ENCODE measurements at places on chromosomes 12 and 14.

DNA sequence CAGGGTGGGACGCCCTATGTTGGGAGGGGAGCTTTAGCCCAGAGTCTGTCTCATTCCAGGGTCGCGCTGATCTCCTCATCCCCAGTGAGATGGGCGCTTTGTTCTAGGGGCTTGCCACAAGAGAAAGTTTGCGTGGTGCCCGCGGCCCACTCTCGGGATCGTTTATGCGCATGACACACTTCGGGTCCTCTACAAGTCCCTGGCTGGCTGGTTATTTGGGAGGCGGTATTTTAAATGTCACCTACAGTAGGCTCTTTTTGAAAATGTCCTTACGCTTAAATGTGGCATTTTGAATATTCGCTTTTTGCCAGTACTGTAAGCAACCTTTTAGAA is 541 bp downstream of the GOLT1B start:
- no peak for DNase-seq

DNA sequence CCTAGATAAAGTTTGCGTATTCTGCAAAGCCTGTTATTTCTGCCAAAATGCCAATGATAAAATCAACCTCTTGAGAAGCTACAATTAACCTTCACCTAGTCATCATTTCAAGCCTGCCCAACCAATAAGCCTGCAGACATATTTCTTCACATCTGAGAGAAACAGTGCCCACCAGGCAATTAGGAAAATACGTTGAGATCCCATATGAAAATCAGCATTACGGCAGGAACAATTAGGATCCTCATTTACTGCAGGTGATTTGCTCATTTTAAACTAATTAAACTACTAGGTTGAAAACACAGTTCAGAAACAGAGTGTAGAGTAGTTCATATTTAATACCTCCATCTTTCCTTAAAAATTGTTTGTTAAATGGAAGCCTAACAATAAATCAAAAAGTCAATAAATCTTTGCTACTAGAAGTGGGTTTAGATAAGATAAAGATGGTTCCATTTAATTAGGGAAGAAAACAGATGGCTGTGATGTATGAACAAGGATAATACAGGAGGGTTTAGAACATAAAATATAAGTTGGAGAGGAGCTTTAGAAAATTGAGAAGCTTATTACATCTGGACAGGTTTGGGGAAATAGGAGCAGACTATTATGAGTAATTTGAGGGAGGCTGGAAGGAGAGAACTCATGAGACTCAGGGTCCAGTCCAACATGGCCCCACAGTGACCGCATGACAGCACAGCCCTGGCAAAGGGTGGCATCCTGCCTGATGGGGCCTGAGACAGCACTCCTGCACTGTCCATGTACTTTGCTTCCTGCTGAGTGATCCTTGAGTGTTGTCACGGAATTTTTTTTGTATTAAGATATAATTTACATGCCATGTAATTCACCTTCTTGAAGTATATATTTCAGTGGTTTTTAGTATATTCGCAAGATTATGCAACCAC is 26.9 kb upstream of the PYGL start:
- no peak for DNase-seq

DNA sequence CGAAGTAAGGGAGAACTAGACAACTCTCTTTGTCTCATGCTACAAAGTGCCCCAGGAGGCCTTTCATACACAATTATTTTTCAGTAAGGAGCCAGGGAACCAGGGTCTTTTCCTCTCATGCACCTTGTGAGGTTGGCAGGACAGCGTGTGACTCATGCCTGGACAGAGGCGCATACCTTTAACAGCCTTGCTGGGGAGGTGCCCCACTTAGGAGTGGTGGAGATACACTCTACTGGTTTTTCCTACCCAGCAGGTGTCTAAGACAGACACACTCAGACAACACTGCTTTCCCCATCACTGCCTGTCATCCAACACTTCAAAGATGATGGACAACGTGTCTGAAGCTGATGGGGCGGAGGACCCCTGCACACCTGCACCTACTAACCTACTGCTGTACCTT is 49.1 kb downstream of the B4GALNT3 start:
- DNase-seq = peak; percentile 78

DNA sequence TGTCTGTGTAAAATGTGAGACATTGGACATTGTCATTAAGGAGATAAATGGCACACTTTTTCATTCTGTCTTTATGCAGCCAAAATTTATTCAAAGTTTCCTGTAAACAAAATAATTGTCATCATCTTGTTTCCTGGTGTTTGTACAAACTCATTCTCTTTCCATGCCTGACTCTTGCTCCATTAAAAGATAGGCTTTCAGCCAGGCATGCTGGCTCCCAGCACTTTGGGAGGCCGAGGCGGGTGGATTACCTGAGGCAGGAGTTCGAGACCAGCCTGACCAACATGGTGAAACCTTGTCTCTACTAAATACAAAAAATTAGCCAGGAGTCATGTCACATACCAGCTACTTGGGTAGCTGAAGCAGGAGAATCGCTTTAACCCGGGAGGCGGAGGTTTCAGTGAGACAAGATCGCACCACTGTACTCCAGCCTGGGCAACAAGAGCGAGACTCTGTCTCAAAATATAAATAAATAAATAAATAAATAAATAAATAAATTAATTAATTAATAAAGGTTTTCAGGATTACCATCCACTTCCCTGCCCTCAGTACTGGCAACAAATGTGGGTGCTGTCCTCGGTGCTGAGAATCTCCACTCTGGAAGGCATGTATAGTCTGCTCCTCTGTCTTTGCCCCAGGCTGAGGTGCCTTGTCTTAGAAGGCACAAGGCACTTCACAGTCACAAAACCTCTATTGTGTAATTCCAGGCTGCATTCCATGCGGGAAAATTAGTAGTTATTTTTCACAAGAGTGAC is 83.2 kb downstream of the PAH start:
- no peak for DNase-seq

GRCh38 chr14:50249136-50249775 is 17.9 kb upstream of the SOS2 start:
- DNase-seq = no peak

DNA sequence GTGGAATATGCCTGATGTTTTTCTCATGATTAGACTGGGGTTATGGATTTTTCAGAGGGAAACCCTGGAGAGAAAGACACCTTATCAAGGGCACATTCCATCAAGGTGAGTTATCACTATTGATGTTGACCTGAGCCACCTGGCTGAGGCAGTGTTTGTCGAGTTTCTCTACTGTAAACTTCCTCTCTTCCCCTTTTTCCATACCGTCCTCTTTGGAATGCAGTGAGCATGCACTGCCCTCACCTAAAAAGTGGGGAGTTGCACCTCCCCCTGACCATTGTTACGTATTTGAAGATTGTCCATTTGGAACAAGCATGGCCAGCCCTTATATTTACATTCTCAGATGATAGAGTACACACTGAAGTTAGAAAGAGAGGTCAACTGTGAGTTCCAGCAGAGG is 53.9 kb upstream of the PWP1 start:
- DNase-seq = no peak

DNA sequence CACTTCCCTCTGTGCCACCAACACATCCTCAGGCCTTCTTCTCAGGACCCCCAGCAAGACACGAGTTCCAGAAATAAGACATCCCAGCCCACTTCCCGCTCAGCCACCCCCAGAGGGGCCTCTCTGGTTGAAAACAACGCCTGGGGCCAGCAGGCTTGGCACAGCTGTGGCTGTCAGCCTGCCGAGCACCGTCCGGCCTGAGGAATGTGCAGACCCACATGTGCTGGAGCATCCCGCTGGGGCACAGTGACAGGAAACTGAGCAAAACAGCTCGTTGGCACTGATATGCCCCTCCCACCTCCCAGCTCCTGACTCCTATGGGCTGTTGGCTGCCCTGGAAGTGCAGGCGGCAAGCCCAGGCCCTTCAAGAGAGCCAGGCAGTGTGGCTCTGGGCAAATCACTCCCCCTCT is 1.4 kb downstream of the SYNE3 start:
- no peak for DNase-seq

DNA sequence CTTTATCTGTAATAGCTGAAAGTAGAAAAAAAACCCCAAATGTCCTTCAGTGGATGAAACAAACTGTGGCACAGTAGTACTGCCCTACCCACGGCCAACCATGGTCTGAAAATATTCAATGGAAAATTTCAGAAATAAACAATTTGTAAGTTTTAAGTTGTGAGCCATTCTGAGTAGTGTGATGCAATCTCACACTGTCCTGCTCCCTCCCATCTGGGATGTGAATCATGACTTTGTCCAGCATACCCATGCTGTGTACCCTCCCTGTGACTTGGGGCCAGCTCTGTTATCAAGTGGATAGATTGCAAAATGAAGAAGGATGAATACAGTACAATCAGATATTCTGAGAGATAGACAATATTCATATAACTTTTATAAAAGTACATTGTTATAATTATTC is 106.2 kb downstream of the SMOC1 start:
- no peak for DNase-seq

DNA sequence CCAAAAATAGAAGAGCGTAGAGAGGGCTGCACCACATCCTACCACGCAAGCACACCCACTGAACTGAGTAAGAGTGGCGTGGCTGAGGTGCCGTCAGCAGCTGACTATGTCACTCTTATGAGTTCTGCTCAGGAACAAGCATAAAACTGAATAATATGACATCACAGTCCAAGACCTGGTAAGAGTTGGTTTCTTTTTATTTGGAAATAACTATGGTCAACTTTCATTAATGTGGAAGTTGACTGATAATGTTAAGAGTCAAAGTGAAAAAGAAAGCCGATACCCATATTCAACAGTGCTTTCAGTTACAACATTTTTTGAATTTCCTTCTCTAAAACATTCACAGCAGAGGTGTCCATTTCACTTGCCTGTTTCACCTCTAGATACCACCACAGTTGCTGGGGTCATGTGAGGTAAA is 44.6 kb downstream of the GNS start:
- DNase-seq = no peak

Measured in NCI-H187 treated with DMSO at 0.1 percent for 48 hours (cell line).